NCI-H1105 treated with DMSO at 0.1 percent for 48 hours (cell line): ENCODE measurements at places on chromosomes 5 and 9.
A peak's percentile ranks its signal among the peaks of the same experiment; 100 is the strongest.

GRCh38 chr9:13278368-13279246, 885 bp downstream of the MPDZ start:
- peak; percentile 65 for DNase-seq

DNA sequence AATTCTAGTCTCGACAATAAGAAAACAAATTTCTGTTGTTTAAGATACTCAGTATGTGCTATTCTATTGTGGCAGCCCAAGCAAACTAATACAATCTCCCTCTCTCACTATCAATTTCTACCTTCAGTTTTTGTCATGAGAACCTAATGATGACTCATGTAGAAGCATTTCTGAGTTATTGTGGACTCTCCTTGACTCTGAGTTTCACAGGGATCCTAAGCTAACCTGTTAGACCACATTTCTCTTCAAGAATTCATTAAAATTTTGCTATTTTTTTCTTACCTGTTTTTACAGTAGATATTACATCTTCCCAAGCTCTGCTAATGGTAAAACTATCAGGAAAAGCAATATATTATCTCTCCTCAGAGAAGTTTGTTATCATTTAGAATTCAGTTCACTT, 599.1 kb upstream of the TYRP1 start:
- DNase-seq: no peak

- no peak for DNase-seq
Observed at GRCh38 chr5:143605403-143606005, 202.0 kb upstream of the NR3C1 start.

GRCh38 chr9:122213589-122214413, 15.0 kb downstream of the LHX6 start:
- peak; percentile 86 for DNase-seq

DNA sequence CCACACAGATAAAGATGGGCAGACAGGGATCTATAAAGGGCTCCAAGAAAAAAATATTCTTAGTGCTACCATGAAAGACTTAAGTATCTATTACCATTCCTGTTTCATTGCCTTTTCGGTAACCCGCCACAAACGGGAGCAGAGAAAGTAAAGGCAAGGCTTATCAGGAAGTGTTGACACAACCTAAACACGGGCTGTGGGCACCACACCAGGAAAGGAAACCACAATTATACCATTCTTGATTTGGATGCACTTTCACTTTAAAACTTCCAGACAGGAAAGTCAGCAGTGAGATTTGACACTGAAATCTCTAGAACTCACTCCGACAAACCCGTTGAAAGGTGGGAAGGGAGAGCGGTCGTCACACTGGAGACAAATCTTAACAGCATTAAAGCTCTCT, 6.5 kb downstream of the TLE1 start:
- no peak for DNase-seq

DNA sequence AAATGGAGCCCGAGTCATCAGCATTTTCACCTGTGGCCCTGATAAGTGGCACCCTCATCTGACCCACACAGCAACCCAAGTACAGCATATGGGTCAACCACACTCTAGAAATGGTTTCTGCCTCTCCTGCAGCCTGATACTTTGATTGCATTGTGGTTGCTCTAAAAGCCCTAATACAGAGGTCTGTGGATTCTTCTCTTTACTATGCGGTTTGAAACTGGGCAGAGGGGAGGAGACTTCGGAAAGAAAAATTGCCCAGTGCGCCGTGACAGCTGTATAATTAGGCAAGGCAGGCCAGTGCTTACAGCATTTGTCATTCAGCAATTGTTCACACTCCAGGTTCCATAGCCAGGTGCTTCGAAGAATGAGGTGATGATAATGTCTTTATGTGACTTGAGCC, 361.0 kb downstream of the NFIB start:
- peak; percentile 48 for DNase-seq
